ENCODE measurements at places on chromosomes 6 and 20. TPM values are rescaled to one million over a fixed set of nuclear protein-coding genes. Genes with fewer than 3 reads are reported as not detected.

BTBD3 gene
- total RNA-seq: 134 TPM

HTR1B gene
- 4.7 TPM for total RNA-seq

MTO1 gene
- 39.6 TPM for total RNA-seq

LPA gene
- total RNA-seq: 0.93 TPM

All from camera-type eye (tissue), 1 donor.